ENCODE measurements at places on chromosomes 3 and 15. TPM values are rescaled to one million over a fixed set of nuclear protein-coding genes. Genes with fewer than 3 reads are reported as not detected.

GRCh38 chr15:74377831-74378766, 10.7 kb upstream of the CYP11A1 start:
- H3K4me1 ChIP-seq: peaks cover 33% of the 10 kb centered on the region
- no peaks in the 10 kb centered on the region for H3K27me3 ChIP-seq
- no peaks in the 10 kb centered on the region for H3K36me3 ChIP-seq
- peak; percentile 46 for DNase-seq
- no peak overlapping the region for H3K4me3 ChIP-seq

DNA sequence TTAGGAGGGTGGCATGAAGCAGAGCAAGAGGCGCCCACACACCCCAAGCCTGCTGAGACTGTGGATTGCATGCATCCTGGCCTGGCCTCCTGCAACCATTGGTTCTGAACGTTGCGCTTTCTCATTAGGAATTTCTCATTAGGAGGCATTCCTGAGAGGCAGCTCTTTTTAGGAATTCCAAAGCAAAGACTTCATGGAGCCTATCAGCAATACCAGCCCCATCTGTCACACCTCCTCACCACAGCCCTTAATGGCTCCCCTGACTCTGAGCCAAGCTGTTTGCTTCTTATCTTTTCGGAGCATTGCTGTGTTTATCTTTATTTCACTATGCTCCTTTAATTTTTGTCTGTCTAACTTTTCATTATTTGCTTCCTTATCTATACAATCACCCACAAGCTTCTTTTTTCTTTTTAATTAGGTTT, 226.9 kb downstream of the CACNA2D3 start:
- H3K4me3 ChIP-seq: no peak overlapping the region
- no peaks in the 10 kb centered on the region for H3K27me3 ChIP-seq
- no peak for DNase-seq
- no peaks in the 10 kb centered on the region for H3K36me3 ChIP-seq
- H3K27ac ChIP-seq: no peak overlapping the region

DNA sequence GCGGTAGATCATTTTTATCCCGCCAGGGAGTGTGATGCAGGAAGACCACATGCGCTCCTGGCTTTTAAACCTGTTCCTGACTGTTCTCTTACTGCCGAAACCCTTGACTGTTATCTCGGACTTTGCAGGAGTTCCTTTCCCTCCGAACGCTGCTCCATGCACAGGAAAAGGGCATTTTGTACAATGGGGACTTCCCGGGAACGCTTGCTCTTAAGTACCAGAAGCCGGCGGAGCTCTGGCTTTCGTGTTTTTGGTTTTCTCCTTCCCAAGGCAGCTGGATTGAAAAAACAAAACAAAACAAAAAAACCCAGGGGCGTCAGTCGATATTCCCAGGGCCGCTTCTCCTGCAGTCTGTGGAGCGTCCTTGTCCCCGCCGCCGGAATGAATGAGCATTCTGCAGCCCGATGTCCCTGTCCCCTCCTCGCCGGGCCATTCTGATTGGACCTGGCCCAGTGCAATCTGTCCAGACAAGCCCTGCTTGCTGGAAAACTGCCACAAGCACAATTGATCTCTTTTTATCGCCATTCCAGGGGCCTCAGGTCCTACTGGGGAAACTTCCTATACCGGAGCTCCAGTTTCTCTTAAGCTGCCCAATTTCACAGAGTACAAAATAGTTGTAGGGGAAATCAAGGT, 44.8 kb downstream of the SLC6A1 start:
- no peaks in the 10 kb centered on the region for H3K4me1 ChIP-seq
- peaks cover 19% of the 10 kb centered on the region for H3K27me3 ChIP-seq
- no peak overlapping the region for H3K27ac ChIP-seq
- H3K4me3 ChIP-seq: no peak overlapping the region

DNA sequence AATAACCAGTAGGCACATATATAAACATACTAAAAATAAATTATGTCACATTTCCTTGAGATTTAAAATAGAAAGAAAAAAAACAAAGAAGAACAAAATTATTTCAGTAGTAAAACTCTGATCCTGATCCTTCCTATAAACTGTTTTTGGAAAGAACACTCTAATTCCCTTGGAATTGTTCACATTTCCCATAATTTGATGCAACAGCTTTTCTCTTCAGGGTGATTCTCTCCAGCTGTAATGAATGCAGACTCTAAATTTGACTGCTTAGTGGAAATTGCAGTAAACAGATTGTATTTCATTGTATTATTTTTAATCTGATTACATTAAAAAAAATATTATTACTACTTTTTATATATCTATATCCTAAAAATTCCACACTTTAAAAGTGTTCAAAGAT, 70.2 kb upstream of the ABI3BP start:
- H3K4me3 ChIP-seq: no peak overlapping the region
- peaks cover 22% of the 10 kb centered on the region for H3K4me1 ChIP-seq
- DNase-seq: no peak

GRCh38 chr15:51186891-51187290, 92.2 kb upstream of the TNFAIP8L3 start:
- H3K4me3 ChIP-seq: no peak overlapping the region
- DNase-seq: no peak

PPP1R14D gene
- not detected for total RNA-seq

DNA sequence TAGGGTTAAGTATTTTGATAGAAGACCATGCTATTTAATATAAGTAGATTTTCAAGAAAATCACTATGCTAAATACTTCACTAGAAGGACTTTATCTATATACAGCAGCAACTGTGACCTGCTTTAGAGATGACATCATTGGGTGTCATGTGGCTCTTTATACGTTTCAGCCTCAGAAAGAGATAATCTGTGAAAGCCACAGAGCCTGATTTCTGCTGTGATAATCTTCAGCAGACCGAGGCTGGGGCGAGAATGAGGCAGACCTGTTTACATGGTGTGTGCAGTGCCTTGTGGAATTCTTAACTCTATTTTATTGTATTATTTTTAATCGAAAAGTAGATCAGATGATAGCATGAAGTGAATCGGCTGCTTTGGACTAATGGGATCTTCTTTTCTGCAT, 471.2 kb downstream of the MFSD1 start:
- no peaks in the 10 kb centered on the region for H3K36me3 ChIP-seq
- DNase-seq: no peak
- no peak overlapping the region for H3K4me3 ChIP-seq
- H3K4me1 ChIP-seq: no peaks in the 10 kb centered on the region

DNA sequence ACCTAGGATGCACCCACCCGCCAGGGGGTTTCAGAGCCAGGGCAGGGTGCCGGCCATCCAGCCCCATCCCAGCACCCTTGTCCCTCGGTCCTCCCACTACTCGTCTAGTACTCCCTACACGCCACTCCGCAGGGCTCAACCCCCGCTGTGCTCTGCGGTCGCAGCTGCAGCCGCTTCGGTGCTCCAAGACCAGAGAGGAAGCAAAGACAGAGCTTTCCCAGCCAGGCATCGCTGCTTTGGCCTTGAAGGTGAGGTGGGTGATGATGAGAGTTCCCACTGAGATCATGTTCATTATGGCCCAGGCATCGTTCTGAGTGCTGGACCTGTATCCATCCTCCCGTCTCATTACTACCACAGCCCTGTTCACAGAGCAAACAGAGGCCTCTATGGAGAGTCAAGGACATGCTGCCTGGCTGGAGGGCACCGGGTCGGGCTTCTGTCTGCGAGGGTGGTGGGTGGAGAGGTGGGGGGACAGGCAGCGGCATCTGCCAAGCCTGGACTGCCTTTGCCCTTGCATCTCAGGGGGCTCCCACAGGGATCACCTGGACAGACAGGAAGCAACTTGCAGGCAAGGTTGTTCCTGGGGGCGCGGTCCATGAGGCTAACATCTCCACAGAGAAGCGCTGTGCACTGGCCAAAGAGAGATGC, 66.9 kb downstream of the KLF13 start:
- H3K36me3 ChIP-seq: no peaks in the 10 kb centered on the region
- no peak overlapping the region for H3K27ac ChIP-seq
- H3K4me3 ChIP-seq: no peak overlapping the region

MESD gene
- total RNA-seq: 16.6 TPM

PRICKLE2 gene
- total RNA-seq: 25.0 TPM

DNA sequence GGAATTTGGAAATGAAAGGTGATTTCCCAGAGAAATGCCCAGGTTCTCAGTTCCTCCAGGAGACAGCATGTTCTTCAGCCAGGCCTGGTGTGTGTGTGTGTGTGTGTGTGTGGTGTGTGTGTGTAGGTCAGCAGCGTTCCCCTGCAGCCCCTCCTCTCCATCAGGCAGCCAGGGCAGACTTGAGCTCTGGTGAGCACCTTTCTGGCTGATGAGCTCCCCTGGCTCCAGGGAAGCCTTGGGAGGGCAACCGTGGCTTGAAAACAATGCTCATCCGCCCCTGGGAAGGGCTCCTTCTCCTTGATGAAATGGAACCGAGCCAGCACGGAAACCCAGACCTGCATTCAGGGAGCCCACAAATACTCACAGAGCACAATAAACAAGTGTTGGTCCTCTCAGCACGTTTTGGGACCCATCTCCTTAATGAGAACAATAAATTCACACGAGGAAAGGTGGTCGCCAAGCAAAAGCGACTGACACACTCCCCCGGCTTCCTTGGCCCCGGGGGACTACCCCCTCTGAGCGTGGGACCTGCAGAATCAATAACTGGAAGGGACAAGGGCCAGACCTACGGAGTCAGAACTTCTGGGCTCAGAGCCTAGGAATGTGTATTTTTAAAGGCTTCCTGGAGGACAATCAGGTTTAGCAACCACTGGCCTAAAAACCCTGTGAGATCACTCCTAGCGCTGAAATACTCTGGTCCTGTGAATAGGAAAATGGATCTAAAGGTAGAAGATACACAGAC, 38.6 kb upstream of the HES1 start:
- peaks cover 37% of the 10 kb centered on the region for H3K27me3 ChIP-seq
- H3K36me3 ChIP-seq: no peaks in the 10 kb centered on the region
- H3K4me1 ChIP-seq: no peaks in the 10 kb centered on the region
- no peak overlapping the region for H3K27ac ChIP-seq
- DNase-seq: no peak
- no peak overlapping the region for H3K4me3 ChIP-seq

GRCh38 chr3:67635806-67636205, 18.6 kb downstream of the SUCLG2 start:
- DNase-seq: no peak
- peak overlapping the region; percentile 3 for H3K4me3 ChIP-seq
- peak overlapping the region; percentile 78 for H3K27ac ChIP-seq
- no peaks in the 10 kb centered on the region for H3K27me3 ChIP-seq
- peaks cover 34% of the 10 kb centered on the region for H3K4me1 ChIP-seq

DNA sequence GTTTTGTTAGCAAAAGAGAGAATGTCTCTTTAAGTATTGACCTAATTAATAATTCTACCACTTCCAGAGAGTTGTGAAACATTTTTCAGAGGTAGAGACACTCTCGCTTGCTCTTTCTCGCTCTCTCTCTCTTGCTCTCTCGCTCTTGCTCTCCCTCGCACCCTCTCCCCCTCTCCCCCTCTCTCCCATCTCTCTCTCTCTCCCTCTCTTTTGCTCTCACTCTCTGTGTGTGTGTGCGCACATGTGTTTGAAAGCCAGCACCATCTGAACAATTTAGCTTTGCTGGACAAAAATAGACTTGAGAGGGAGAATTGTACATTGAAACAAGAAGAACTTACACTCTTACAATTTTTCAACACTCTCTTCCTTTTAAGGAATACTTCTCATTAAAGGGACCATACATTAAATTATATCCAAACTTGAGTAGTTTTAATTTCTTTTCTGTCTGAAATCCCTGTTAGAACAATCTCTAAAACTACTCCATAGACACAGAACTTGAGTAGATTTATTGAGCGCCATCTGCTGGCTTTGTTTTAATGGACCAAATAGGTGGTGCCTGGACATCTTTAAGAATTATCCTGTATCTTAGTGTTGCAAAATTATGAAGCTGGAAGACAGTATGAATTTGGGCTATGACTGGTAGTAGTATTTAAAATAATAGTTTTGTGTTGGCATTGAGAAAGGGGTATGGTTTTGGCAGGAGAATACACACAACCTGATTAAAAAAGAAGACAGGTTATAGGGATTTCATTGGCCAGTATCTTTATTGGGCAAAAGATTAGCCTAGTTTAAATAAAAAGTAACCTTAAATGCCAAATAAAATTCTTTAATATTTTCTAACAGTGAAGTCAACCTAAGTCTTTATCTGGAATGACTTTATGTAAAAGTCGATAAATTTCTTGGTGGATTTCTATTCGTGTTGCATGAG, 124.6 kb downstream of the AKAP13 start:
- H3K27ac ChIP-seq: no peak overlapping the region
- H3K4me1 ChIP-seq: no peaks in the 10 kb centered on the region
- H3K36me3 ChIP-seq: no peaks in the 10 kb centered on the region
- H3K27me3 ChIP-seq: no peaks in the 10 kb centered on the region
- DNase-seq: peak; percentile 48

DNA sequence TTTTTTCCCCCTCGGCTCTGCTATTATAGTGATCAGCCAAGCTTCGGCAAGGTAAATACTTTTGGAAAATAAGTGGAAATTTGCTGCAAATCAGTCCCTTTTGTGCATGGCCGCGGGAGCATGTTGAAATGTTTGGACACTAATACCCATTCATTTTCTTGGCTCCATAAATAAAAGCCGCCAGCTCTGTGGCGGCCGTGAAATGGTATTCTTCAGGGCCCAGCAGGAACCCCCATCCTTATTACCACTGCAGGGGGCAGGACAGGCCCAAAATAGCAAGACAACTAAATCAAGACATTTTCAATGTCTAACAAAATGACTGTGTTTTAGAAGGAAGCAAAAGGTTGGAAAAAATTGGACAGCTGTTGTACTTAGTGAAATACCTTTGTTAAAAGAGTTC, 362.3 kb downstream of the NR2F2 start:
- H3K4me3 ChIP-seq: no peak overlapping the region
- H3K27me3 ChIP-seq: no peaks in the 10 kb centered on the region
- no peaks in the 10 kb centered on the region for H3K4me1 ChIP-seq
- no peaks in the 10 kb centered on the region for H3K36me3 ChIP-seq
- DNase-seq: no peak
- H3K27ac ChIP-seq: no peak overlapping the region

DNA sequence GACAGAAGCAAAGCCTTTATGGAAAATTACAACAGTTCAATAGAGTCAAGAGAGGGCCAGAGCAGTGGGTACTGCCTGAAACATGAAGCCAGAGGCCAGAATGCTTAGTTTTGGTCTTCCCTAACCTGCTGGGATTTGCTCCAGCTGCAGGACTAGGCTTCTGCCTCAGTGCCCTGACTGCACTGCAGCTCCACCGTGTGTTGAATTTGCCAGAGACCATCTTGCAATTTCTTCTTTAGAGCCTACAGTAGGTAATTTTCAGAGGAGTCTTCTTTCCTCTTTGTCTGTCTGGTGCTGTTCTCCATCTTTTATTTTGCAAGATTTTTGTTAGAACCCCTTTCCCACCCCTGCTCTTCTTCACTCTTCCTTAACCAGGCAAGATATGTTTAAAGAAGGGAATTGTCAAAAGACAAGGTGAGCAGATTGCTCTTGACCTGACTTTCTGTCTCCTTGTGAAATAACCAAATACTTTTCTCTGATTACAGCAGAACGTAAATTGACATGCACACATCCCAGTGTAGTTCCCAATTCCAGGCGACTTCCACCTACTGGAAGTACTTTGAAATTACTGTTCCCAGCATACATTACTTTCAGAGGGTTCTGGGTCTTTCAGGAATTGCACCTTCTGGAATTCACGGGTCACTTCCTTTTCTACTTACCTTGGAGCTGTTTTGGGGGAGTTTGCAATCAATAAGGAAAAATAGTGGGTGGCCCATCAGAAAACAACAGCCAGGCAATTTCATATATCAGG, 161.2 kb downstream of the MINAR1 start:
- no peak overlapping the region for H3K27ac ChIP-seq
- no peak for DNase-seq
- H3K4me3 ChIP-seq: no peak overlapping the region

SLC24A5 gene
- total RNA-seq: not detected

CRABP1 gene
- total RNA-seq: not detected

NFKBIZ gene
- total RNA-seq: 51.9 TPM

All from osteoblast (primary cell).